ENCODE measurements at places on chromosomes 7 and 10.

GRCh38 chr7:128922496-128923410 lies 12.2 kb upstream of the KCP start:
- DNase-seq: no peak

- DNase-seq: no peak
These were observed 38.7 kb downstream of the CACNB2 start for GRCh38 chr10:18178854-18179483.

DNA sequence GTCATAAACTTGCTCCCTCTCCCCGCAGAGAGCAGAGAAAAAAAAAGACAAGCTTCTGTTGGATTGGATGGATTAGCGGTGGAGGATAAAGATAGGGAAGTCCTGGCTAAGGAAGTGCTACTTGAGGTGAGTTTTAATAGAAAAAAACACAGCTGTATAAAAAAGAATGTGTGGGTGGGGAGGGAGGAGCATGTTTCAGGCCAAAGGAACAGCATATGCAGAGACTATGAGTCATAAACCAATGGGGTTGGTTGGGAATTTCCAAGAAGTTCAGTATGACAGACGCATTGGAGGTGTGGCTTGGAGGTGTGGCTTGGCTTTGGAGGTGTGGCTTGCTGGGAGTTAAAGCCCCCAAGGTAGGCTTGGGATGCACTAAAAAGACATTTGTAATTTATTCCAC lies 103.0 kb upstream of the LSM8 start:
- no peak for DNase-seq

GRCh38 chr7:127736511-127736910 lies 84.5 kb downstream of the SND1 start:
- no peak for DNase-seq

DNA sequence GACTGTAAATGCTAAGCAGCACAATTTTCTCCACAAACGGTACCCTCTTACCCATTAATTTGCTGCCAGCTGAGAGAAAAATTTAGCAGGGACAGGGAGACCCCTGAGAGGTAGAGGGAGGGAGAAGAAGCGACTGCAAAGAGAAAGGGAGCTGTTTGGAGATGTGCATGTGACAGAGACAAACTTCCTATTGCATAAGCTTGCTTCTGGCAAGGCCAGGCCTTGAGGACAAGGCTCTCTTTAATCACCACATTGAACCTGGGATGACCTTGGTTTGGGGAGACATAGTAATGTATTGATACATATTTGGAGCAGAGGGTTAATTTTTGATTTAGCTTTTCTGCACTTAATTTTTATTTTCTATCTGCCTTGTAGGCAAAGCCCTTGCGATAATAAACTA lies 31.1 kb upstream of the HIBADH start:
- no peak for DNase-seq

DNA sequence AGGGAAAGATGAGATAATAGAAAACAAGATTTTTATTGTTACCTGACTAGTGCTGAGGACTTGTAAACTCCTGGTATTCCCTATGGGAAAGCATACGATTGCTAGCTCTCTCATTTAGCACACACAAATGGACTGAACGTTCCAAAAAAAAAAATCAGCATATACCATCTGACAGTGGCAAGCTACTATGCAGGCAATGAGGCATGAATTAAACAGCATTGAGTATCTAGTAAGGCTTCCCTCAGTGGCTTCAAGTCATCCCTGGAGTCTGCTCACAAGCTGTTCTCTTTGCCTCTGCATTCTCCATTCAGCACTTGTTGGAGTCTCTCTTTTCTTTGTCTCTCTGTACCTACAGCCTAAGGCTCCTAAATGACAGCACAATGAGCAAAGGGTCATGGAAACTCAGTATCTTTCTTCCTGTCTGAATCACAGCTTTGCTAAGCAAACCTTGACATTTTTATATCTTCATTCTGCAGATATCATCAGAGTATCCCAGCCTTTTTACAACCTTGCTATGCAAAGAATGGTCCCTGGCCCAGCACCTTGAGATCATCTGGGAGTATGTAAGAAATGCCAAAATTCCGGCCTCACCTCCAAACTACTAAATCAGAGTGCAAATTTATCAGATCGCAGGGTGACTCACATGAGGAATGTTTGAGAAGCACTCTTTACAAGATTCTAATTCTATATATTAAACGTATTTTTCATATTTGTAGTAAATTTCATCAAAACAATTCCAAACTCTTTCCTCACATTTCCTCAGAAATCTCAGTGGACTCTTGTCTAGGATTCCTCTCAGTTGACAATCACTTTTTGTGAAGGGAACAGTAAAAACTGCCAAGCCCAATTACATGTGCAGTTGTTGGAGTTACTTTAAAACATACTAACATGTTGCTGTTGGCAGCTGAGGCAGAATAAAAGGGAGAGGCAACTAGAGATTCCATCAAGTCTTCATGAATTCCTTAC lies 10.8 kb upstream of the LIPA start:
- no peak for DNase-seq

DNA sequence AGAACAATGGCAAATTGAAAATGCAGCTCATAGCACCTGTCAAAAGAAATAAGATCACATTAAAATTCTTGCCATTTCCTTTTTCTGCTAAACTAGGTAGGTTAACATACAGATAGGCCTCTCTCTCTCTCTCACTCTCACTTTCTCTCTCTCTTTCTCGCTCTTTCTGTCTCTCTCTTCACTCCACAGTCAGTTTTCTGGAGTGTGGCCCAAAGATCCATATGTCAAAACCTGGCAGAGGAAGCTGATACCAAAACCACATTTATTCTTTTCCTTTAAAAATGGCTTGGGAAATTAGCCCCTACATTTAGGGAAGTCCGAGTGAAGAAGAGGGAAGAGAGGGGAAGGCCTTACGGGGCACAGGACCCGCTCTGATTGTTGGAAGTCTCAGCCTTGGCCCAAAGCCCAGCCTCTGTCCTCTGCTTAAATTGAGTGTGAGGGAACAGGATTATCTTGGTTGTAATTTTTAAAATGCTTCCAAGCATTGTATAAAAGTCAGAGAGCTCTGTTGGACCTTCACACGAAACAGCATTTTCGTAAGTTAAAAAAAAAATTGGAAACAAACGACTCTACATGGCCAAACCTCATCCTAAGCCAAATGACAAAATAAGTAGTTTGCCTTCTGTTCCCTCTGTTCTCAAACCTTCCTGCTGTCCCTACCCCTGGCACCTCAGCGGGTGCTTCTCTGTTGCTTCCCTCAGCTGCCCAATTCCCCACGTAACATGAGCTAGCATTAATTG lies 83.2 kb downstream of the FRMD4A start:
- DNase-seq: no peak

- no peak for DNase-seq
These were observed 1037.1 kb downstream of the GATA3 start for GRCh38 chr10:9091530-9092093.

GRCh38 chr7:36391436-36392198 lies 2.0 kb downstream of the ANLN start:
- no peak for DNase-seq

- DNase-seq: no peak
These were observed 17.7 kb upstream of the TTYH3 start for GRCh38 chr7:2613931-2614600.

- DNase-seq: no peak
These were observed 143.4 kb upstream of the ITGB1 start for GRCh38 chr10:33101392-33101787.

DNA sequence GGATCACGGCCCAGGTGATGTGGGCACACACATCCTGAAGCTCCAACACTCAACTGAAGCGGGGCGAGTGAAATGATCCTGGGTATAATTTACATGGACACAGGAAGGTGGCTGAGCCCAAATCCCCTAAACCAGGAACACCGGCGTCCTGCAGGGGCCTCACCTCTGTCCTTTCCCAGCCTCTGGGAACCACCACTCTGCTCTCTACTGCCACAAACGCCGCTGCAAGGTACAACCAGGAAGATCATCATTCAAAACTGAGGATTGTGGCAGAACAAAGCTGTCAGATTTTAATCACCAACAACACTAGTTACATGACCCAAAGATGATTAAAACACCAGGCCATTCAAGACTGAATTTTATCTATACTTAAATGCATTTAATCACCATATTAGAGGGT lies 104.0 kb downstream of the DIP2C start:
- DNase-seq: no peak

GRCh38 chr10:129030996-129031843 lies 435.8 kb upstream of the MGMT start:
- DNase-seq: peak; percentile 14

DNA sequence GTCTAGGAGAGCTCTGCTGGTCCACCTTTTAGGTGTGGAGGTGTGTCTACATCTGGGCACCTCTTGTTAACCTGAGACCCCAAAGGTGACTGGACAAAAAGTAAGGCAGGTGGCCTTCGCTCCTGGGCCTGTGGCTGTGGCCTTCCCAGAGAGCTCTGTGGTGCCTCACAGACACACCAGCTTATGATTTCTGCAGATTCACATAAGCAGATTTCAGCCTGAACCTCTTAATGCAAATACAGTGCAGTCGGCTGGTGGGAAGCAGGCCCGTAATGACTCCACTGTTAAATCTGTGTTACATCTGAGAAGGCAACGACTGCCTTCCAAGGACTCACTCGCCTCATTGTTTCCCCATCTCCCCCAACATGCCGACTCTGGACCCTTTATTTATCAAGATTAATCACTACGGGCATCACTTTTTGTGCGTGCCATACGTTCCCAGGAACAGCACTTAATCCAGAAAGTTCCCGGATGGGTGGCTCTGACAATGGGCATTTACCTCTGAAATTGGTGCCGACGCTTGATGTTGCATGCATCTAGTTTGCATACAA lies 119.8 kb downstream of the EBF3 start:
- DNase-seq: no peak

GRCh38 chr10:5206799-5207198 lies 10.2 kb downstream of the AKR1C4 start:
- no peak for DNase-seq

- DNase-seq: no peak
These were observed 199.6 kb downstream of the CXCL12 start for GRCh38 chr10:44185315-44185666.

DNA sequence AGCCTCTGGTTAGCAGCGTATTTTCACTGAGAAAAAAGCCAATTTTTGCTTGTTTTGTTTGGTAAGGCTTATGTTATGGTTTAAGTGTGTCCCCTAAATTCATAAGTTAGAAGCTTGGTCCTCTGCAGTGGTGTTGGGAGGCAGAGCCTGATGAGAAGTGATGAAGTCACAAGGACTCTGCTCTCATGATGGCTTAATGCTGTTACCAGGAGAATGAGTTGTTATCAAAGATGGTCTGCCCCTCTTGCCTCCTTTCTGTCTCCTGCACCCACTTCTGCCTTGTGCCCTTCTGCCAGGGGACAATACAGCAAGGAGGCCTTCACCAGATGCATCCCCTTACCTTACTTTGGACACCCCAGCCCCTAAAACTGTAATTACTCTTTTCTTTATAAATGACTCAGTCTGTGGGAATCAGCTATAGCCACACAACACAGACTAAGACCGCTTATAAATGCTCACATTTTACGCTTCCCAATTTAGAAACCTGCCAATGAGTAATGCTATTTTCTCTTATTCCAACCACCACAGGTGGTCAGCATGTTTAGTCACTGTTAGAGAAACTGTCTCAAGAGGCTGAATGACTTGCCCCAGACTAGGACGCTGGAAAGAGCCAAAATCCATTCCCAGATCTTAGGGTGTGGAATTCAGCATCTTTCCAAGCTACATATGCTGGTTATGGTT lies 6.1 kb upstream of the PKD1L1 start:
- DNase-seq: no peak

- DNase-seq: no peak
These were observed 163.2 kb downstream of the EVX1 start for GRCh38 chr7:27405780-27406179.

DNA sequence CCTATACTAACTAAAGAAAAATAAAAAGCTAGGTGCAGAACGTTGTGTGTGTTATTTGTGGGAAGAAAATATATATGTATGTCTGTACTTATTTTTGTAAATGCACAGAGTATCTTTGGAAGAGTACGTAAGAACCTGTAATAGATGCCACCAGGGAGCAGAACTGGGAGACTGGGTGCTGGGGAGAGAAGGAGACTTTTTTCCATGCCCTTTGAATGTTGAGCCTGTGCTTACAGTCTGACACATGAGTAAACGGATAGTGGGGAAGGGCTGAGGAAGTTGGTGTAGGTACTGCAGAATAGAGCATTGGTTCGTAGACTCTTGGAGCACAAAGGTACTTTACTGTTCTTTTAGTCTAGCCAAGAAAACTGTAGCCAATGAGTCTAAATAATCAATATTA lies 1.3 kb upstream of the SCRN1 start:
- DNase-seq: no peak

- DNase-seq: no peak
These were observed 353.6 kb downstream of the THSD7A start for GRCh38 chr7:11478426-11478825.

DNA sequence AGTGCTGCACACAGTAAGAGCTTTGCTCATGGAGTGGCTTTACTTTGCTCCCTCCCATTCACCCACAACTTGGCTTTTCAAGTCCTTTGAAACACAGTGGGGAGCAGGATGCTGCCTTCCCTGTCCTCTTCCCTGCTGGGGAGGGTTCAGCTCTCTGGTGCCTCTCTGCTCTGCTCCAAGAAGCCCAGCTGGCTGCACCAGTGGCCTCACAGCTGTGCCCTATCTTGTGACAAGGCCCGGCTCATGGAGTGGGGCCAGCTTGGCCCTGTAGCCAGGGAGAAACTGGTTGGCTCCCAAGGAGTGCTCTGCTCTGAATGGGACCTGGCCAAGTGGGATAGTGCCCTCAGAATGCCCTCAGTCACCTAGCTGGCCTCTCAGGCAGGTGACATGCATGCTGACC lies 212.3 kb upstream of the ZMIZ1 start:
- no peak for DNase-seq

- DNase-seq: no peak
These were observed 112.4 kb downstream of the SMURF1 start for GRCh38 chr7:99031496-99031895.

GRCh38 chr7:1946025-1946772 lies 276.1 kb downstream of the ELFN1 start:
- no peak for DNase-seq

- no peak for DNase-seq
These were observed 9.2 kb downstream of the RTKN2 start for GRCh38 chr10:62259456-62259855.

DNA sequence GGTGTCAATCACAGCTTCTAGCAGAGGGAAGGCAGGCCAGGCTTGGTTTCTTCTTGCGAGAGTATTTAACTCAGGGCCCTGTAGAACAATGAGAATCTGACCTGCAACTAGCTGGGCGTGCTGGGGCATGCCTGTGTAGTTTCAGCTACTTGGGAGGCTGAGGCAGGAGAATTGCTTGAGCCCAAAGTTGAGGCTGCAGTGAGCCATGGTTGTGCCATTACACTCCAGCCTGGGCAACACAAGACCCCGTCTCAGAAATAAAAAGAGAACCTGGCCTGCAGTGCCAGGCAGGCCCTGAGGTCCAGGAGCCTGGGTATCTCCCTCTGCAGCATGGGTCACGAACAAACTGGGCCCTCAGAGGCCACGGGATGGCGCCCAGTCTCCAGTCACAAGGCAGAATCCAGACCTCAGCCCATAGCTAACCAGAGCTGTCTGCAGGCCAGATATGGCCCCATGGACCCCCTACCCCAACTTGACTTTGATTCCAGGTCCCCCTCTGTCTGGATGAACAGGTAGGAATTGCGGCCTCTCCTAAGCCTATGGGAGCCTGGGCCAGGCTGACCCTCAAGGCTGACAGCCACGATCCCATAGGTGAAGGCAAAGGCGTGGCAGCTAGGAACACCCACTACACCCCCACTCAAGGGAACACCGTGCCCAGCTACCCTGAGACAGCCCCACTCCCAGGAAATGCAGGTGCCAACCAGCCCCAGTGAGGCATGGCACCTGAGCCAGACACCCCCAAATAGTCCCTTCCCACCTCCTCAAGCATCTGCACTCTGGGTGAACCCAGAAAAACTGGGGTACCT lies 102.7 kb upstream of the TNRC18 start:
- DNase-seq: peak; percentile 38

Measured in memory B cell (primary cell).